NCI-H1048 (cell line): ENCODE measurements at places on chromosomes 12 and 14.
A peak's percentile ranks its signal among the peaks of the same experiment; 100 is the strongest.

GRCh38 chr14:63288853-63289252 is 29.9 kb downstream of the GPHB5 start:
- DNase-seq, result no peak

- DNase-seq, result no peak
Measured at GRCh38 chr12:6551063-6551461, 4.8 kb downstream of the IFFO1 start.

GRCh38 chr12:68245180-68246021 is 8.0 kb downstream of the IL22 start:
- DNase-seq, result no peak

- no peak for DNase-seq
Measured at GRCh38 chr12:110744601-110745264, 2.0 kb upstream of the PPP1CC start.

GRCh38 chr12:2190085-2190484 is 137.3 kb downstream of the CACNA1C start:
- DNase-seq, result no peak

GRCh38 chr12:108751821-108752220 is 20.5 kb upstream of the CORO1C start:
- DNase-seq, result no peak

- no peak for DNase-seq
Measured at GRCh38 chr14:92481386-92481785, 32.2 kb upstream of the RIN3 start.

DNA sequence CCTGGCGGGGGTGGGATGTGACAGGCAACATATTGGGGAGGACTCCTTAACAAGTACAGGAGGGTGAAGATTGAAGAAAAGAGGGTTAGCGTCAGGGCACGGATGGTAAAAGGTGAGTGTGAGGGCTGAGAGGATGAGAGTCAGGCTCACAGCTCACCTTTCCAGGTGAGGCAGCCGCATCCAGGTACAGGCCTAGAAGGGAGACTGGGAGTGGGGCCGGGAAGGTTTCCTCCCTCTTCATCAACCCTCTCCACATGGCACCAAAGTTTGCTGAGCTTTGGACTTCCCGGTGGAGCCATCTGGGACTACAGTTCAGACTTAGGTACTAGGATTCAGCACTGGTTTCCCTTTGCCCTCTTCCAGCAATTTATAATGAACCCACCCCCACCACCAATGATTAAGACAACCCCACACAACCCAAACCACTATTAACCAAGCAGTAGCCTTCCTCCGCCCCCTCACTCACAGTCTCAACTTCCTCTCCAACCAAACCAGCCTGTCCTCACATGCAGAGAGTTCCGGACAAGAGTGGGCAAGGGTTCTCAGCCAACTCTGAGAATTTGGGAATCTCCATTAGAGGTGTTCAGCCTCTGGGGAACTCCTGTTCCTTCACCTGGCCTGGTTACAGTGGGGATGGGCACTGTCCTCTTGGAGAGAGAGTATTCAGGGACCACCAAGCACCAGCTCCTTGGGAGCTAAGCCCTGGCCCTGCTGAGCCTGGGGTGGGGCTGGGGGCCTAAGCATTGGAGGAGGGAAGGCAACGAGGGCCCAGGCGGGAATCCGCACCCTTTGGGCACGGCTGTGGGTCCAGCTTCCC is 2.4 kb upstream of the HOXC4 start:
- DNase-seq, result no peak

GRCh38 chr12:9869307-9870161 is at the start of gene CLEC2B:
CLEC2B (minus strand) TSS chr12:9869354.
- DNase-seq, result no peak

- DNase-seq, result peak; percentile 54
Measured at GRCh38 chr12:57726151-57726883, 12.2 kb downstream of the AGAP2 start.

GRCh38 chr14:96565811-96566210 is 63.6 kb downstream of the PAPOLA start:
- DNase-seq, result no peak

DNA sequence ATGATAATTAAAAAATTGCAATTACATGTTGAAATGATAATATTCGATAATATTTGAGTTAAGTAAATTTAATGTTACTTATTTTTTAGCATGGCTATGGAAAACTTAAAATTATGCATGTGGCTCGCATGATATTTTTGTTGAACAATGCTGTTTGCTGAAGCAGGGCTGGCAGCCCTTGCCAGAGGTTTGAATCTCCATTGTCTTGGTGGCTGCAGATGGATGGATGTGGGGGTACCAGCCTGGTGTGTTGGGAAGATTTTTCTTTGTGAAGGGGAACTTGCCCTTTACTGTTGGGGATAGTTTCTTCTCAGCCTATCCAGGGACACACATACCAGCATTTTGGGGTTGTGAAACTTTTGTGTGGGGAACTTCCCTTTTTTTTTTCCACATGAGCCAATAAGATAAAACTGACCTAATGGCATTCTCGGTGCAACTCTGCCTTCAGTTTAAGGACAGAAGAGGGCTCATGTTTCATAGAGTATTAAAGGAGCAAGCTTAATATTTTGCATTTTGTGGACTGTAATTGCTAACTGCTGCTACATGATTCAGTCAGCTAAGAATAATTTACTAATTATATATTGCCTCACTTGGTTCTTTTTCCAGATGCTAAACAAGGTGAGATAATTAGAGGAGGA is 8.8 kb downstream of the RASSF3 start:
- no peak for DNase-seq

GRCh38 chr14:25009891-25010290 is 40.1 kb downstream of the STXBP6 start:
- no peak for DNase-seq

- DNase-seq, result no peak
Measured at GRCh38 chr14:97827746-97828145, 1030.6 kb downstream of the VRK1 start.

DNA sequence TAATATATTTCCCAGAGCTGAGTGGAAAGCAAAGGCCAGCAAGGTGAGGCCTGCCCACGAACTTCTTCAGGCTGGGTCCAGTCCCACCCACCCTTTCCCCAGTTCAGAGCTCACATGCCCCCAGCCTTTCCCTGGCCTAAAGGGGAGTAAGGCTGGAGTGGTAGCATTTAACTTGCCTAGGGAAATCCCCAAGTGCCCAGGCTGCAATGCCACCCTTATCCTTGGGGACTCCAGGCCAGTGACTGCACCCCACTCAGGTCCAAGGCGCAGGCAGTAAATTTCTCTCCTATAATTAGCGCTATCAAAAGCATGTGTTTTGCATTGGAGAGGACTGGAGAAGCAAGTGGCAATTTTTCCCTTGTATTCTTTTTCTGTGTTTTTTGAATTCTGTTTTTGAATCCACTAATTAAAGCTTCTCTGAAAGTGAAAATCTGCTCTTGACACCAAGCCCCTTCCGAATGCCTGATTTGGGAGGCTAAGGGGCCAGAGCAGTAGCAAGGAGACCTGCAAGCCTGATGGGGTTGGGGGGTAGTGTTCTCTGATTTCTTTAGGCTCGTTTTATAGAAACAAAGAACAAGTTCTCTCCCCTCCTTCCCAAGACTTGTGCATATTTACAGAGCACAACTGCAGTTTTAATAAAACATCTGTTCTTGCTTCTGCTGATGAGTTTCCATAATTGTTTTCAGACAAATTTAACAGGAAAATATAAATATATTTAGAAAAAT is 3.5 kb upstream of the HOXC6 start:
- DNase-seq, result no peak
